ENCODE measurements at places on chromosomes 7 and 10.
A peak's percentile ranks its signal among the peaks of the same experiment; 100 is the strongest.

GRCh38 chr10:86260564-86260963, 106.0 kb downstream of the GRID1 start:
- no peak for DNase-seq

- DNase-seq = no peak
Observed at GRCh38 chr10:125694883-125695282, 11.9 kb upstream of the TEX36 start.

DNA sequence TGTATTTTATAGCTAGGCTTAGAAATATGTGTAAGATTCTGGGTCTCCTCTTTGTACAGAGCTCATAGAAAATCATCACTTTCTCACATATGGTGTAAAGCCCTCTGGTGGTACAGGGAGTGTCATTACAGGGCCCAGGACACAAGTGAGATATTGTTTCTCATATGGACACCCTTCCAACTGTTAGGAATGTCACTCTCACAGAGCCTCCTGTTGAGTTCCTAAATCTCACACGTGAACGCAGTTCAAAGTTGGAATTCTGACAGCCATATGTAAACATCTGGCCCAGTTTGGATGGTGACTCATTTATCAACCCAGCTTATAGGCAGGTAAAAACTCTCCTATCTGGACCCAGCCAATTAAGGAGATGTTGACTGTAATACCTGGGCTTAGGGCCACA, 35.4 kb upstream of the ZNF107 start:
- DNase-seq = peak; percentile 26

DNA sequence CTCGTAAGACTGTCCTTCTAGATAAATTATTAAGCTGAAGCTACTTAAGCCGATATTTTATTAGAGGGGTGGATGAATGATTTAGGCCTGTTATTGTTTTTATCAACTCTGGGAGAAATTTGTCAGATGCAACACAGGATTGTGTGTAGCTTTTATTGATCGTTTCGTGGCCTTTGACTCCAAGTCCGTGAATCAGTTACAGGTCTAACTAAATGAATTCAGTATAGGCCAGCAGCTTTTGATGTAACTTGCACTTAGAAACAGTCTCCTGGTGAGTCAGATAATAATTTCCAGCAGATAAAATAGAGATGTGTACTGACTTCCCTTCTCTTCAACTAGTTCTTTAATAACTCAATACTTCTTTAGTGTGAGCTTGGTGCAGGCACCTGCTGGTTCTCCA, 341.7 kb upstream of the SMIM30 start:
- no peak for DNase-seq

DNA sequence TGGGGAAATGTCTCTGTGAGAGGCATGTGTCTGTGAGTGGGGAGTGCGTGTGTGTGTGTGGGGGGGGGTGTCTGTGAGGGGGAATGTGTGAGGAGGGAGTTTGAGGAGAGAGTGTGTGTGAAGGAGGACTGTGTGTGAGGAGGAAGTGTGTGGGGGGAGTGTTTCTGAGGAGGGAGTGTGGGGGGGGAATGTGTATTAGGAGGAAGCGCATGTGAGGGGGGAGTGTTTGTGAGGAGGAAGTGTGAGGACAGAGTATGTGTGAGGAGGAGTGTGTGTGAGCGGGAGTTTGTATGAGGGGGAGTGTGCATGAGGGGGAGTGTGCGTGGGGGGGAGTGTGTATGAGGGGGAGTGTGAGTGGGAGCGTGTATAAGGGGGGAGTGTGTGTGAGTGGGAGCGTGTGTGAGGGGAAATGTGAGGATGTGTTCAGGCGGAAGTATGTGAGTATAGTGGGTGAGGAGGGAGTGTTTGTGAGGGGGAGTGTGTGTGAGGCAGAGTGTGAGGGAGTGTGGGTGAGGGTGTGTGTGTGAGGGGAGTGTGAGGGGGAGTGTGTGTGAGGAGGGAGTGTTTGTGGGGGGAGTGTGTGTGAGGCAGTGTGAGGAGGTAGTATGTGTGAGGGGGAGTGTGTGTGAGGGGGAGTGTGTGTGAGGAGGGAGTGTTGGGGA, 21.8 kb upstream of the PTPRN2 start:
- DNase-seq = peak; percentile 51

All from MV-4-11 (cell line).